Spleen (tissue), 13 donors: ENCODE measurements at places on chromosomes 5 and 9.

DNA sequence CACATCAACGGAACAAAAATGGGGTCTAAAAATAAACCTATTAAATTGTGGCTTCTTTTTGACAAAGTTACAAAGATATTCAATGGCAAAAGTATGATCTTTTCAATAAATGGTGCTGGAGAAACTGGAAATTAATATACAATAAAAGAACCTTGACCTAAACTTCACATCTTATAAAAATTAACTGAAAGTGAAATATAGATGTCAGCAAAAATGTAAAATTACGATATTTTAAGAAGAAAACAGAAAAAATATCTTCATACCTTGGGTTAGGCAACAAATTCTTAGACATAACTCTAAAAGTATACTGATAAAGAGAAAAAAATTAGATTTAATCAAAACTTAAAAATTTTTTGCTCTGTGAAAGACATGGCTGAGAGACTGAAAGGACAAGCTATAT lies 1909.5 kb upstream of the CDH9 start:
- no peak overlapping the region for H3K27ac ChIP-seq
- no peaks in the 10 kb centered on the region for H3K27me3 ChIP-seq
- H3K4me3 ChIP-seq = no peak overlapping the region
- no peak for DNase-seq

DNA sequence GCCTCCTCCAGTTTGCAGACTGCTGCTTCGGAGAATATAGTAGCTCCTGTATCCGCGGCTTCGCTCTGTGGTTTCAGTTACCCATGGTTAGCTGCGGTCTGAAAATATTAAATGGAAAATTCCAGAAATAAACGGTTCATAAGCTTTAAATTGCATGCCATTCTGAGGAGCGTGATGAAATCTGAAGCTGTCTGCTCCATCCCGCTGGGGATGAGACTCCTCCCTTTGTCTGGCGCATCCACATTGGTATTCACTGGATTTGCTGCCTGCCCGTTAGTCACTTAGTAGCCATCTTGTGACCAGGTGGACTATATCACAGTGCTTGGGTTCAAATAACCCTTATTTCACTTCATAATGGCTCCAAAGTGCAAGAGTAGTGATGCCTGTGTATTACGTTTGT lies 36.3 kb downstream of the MSX2 start:
- no peak for DNase-seq
- H3K4me3 ChIP-seq = no peak overlapping the region
- H3K27ac ChIP-seq = no peak overlapping the region
- no peaks in the 10 kb centered on the region for H3K36me3 ChIP-seq
- H3K4me1 ChIP-seq = no peaks in the 10 kb centered on the region
- no peaks in the 10 kb centered on the region for H3K27me3 ChIP-seq

DNA sequence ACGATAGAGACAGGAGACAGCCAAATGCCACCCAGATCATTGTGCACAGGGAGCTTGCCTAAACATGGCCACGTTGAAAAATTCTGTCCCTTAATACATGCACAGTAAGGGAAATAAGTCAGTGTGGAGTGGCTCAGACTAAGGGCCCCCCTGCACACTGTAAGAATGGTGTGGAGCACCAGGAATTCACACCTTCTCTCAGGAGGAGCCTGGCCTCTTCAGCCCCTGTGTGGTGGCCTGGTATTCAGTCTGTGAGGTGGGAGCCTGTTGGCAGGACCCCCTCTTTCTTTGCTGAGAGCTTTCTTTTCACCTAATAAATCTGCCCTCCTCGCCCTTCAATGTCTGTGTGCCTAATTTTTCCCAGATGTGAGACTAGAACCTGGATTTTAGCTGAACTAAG lies 66.1 kb upstream of the RASGRF2 start:
- H3K27ac ChIP-seq = no peak overlapping the region
- H3K4me1 ChIP-seq = no peaks in the 10 kb centered on the region
- no peak overlapping the region for H3K4me3 ChIP-seq
- DNase-seq = no peak
- H3K27me3 ChIP-seq = no peaks in the 10 kb centered on the region

DNA sequence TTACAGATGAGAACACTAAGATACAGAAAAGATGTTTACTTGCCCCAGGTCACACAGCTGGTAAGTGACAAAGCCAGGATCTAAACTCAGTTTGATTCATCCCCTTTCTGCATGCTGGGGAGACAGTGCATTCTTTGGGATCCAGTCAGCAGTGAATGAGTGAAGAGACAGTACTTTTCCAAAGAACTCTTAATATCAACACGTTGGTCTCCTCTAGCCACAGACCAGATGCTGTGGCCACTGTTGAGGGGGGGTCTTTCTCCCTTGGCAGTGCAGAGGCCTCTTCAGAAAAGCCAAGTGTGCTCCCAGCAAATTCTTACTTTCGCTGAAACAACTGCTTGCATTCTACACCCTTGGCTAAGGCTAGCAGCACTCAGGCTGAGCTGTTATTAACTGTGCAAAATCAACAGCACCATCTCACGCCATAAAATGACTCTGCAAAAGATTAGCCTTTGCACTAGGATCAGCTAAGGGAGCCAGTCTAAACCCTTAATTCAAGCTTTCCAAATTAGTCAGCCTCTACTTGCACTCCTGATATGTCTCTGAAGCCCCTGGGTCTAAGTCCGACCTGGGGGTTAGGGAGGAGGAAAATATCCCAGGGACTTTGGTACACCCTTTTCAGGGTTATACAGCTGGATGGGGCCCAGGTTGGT lies 4.8 kb upstream of the TMEM171 start:
- H3K27ac ChIP-seq = no peak overlapping the region
- H3K4me1 ChIP-seq = no peaks in the 10 kb centered on the region
- H3K36me3 ChIP-seq = no peaks in the 10 kb centered on the region

- H3K4me3 ChIP-seq = no peak overlapping the region
- no peak overlapping the region for H3K27ac ChIP-seq
- DNase-seq = no peak
- no peaks in the 10 kb centered on the region for H3K36me3 ChIP-seq
- no peaks in the 10 kb centered on the region for H3K27me3 ChIP-seq
Measured at GRCh38 chr5:52419357-52419756, 368.4 kb upstream of the ITGA1 start.
